ENCODE measurements at places on chromosomes 13 and 19.

DNA sequence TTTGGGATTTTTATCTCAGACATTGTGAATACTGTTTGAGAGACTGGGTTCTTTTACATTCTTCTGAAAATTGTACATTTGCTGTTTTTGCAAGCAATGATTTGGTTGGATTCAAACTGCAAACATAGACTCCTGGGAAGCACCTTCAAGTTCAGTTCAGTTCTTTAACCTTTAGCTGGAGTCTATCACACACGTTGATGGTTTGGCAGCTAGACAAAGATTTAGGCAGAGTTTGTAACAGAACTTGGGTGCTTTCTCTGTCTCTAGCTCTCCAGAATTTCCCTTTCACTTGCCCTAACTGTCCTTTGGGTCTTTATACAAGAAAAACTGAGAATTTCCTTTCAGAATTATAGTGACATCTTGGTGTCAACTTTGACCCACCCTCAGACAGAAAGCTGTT, 556.6 kb downstream of the DIAPH3 start:
- no peak for DNase-seq

DNA sequence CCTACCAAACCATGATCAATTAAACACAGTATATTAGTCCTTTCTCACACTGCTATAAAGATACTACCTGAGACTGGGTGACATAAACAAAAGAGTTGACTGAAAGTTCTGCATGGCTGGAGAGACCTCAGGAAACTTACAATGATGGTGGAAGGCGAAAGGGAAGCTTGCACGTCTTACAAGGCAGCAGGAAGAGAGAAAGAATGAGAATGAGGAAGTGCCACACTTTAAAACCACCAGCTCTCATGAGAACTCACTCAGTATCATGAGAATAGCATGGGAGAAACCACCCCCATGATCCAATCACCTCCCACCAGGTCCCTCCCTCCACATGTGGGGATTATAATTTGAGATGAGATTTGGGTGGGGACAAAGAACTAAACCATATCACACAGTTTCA, 324.9 kb upstream of the ZNF507 start:
- no peak for DNase-seq

DNA sequence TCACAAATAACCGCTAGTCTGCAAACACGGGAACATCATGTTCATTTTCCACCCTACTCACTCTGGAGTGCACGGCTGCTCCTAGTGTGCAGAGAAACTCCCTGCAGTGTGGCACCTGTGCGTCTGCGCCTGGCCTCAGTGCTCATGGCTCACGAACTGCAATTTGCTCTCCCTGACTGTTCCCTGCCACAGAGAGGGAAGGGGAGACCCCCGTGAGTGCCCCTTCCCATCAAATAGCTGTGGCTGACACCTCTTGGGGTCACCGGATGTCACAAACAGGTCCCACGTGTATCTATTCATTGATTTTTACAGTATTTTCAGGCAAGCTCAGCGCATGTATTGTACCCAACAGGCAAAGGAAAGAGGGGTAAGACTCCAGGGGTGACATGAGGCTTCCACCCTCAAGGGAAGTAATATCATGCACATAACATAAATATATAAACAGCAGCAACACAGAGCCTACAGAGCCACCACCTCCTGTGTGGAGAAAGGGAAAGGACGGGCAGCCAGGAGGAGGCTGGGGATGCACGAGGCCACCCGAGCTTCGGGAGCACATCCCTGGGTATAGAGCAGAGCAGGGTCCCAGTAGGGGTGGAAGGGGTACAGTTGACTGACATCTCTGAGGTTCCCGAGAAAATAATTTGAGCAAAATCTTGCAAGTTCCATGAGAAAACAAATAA, 140.3 kb upstream of the SOX1 start:
- DNase-seq: peak; percentile 8

- no peak for DNase-seq
Measured at GRCh38 chr13:35796623-35797022, 320.1 kb upstream of the MAB21L1 start.

DNA sequence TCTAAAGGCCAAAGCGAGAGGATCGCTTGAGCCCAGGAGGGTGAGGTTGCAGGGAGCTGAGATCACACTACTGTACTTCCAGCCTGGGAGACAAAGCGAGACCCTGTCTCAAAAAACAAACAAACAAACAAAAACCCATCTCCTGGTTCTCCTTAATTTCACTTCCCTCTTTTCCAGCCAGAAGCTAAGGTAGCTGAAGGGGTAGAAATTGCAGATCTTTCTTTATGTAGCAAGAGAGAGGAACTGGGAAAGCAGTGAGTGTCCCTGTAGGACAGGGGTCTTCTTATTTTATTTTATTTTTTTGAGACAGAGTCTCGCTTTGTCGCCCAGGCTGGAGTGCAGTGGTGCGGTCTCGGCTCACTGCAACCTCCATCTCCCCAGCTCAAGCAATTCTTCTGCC, 4.5 kb upstream of the TSPAN16 start:
- DNase-seq: no peak

DNA sequence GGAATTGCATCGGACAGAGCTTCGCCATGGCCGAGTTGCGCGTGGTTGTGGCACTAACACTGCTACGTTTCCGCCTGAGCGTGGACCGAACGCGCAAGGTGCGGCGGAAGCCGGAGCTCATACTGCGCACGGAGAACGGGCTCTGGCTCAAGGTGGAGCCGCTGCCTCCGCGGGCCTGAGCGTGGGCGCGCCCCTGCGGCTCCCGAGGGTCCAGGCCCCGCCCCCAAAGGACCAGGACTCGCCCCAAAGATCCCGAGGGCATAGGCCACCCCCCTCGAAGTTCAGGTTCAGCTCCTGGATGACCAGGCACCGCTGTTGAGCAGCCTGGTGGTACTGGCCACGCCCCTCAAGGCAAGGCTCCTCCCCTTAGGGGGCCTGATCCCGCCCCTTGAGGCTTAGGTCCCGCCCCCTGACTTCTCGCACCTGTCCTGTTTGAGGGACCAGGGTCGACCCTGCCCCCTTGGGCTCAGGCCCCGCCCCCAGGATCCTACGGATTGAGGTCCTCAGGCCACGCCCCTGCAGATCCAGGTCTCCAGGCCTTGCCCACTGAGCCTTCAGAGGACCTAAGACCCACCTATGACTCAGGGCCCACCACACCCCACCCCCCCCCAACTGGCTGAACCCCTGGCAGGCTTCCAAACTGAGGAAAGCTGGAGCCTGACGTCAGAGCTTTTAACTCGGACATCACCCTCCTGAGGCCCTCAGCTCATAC, 43.1 kb downstream of the CYP4F22 start:
- peak; percentile 40 for DNase-seq

GRCh38 chr13:32253911-32254399, 61.2 kb downstream of the ZAR1L start:
- DNase-seq: peak; percentile 52

GRCh38 chr13:94353167-94353710, 126.2 kb downstream of the DCT start:
- DNase-seq: no peak

DNA sequence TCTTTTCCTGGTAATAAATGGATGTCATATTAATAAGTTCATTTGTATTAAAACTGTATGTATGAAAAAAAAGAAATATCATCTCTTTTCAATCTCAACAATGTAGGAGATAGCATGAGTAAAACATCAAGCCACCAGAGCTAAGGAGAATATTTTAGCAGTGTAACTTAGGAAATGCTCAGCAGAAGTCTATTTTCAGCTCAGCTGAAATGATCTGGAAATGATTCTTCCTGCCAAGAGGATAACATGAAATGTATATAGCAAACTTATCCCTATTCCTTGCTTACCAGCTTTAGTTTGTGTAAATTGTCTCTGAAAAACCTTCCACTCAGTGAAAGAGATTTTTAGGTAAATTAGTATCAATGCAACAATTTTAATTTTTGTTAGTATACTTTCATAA, 1194.4 kb downstream of the SLITRK1 start:
- DNase-seq: no peak

GRCh38 chr19:44164327-44164672, 600 bp upstream of the ZNF226 start:
- DNase-seq: no peak

DNA sequence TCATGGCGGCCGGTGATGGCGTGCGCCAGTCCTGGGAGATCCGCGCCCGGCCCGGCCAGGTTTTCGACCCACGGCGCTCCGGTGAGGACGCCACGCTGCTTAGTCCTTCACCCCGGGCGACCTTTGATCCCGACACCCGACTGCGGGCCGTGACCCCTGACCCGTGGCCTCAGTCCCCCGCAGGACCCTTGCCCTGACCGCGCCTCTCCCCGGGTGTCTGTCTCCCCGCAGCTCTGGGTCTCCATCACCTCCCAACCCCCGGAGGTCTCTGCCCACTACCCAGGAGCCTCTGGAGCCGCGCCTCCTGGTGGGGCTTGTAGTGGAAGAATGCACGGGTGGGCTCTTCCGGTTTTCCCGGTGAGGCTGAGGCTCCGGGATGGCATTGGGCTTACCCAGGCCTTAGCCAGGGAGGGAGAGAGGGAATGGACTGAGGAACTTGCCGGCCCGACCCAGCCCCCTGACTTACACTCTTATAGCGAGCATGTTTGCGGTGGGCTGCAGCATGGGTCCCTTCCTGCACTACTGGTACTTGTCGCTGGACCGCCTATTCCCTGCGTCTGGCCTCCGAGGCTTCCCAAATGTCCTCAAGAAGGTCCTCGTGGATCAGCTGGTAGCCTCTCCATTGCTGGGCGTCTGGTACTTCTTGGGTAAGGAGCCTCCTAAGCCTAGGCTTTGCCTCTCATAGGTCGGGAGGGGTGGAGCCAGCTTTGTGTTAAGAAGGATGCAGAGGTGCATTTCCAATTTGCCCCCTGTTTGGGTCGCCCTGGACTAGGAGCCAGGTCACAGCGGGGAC, 566 bp downstream of the MPV17L2 start:
- DNase-seq: no peak

DNA sequence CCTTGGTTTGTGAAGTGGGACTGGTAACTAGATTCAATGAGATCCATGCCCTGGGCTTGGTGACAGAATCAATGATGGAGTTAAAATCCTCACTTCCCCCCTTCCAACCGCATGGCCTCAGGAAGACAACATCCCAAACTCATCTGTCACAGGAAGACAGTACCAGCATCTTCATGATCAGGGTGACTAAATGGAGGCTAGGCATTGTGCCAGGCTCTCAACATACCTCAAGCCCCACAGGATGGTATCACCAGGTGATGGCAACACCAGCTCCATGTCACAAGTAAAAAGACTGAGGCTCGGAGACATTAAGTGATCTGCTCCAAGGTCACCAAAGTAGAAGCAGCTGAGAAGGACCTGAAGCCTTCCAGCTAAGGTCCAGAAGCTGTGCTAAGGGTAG, 14.2 kb downstream of the MED26 start:
- DNase-seq: no peak

DNA sequence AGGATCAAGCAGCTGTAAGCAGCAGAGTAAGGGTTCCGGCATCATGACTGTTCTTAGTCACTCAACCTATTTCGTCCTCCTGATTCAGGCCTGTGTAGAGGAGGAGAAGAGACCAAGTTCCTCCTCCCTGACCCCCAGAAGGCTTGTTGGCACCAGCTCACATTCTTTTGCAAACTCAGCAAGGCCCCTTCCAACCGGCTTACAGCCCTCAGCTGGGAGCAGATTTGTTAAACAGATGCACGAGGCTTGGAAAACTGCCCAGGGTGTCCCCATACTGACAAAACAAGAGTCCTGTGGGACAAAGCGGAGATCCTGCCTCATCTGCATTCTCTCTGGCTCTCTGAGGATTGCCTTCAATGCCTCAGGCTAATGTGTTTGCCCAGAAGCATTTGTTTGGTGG, 113.2 kb upstream of the SOX21 start:
- DNase-seq: peak; percentile 33

- no peak for DNase-seq
Measured at GRCh38 chr13:46624353-46624752, 71.4 kb downstream of the LRCH1 start.

DNA sequence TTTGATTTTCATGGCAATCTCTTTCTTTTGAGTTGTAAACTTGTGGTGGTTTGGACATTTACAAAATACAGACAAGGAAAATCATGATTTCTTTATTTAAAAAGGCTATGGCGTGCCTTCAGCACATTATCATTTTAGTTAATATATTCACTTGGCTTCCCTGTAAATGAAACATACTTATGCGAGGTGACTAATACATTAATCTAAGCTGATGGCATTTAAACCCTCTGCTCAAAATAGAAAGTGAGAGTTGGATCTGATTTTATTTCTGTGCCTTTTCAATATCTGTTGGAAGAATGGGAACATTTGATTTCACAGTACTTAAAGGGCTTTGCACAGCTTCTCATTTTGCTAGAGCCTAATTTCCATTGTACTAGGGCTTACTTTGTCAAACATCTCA, 289.8 kb downstream of the MTUS2 start:
- no peak for DNase-seq

DNA sequence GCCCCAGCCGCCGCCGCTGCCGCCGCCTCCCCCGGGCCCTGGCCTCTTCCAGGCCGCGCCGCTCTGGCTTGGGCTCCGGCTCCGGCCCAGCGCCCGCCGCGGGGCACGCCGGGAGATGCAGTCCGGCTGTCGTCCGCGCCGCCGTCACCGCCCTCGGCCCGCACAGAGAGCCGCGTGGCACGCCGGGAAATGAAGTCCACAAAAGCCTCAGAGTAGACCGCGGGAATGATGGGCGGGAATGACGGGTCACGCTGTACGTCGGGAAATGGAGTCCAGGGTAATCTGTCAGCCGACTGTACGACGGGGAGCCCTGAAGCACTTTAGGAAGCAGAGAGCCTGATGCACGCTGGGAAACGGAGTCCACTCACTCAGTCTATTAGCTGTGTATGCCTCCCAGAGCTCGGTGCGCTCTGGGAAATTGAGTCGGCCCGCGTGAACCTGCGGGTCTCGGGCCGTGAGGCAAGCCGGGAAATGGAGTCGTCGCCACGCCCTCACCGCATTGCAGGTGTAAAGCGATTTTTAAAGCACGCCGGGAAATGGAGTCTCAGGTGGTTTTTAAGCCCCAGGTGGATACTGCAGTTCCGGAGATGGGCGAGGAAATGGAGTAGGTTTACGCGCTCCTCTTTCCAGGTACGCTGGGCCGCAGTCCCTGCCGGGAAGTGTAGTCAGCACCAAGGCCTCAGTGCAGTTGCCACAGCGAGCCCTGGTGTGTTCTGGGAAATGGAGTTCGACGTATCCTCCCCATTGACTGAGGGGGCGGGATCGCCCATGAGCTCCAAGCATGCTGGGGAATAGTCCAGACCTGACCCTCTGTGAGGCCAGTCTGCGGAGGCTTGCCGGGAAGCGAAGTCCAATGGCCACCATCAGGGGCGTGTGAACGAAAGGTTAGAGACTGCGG, at the start of gene GSK3A:
GSK3A (minus strand) TSS at position 91 of the 898 bp plus-strand sequence. CDS start 137 bp downstream, outside the sequence.
- DNase-seq: peak; percentile 98

DNA sequence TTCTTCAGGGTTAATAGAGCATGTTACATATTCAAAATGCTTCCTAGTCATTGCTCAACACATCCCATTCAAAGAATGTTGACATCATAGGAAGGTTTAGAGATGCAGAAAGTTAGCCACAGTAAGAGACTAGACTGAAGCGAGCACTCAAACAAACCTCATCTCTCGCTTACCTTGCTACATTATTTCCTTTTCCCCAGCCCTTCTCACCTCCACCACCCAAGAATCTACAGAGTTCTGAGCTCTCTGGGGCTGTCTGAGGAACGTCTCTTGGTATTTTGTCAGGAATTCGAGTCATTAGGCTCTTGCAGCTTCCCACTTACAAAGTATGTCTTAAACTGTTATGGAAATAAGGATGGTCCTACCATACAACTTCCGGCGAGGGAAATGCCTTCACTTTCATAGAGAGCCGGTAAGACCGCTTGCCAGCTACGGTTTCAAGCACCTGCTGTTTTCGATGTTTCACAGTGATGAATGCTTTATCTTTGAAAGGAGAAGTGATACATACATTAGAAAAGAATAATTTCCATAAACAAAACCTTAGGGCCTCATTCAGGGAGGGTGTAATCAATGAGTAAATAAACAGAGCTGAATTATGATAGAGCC, 65.1 kb downstream of the FLT1 start:
- DNase-seq: no peak

Data from stomach (tissue), 19 donors.